Upper lobe of right lung (tissue), 1 donor: ENCODE measurements at places on chromosomes 1 and 21. TPM values are rescaled to one million over a fixed set of nuclear protein-coding genes. Genes with fewer than 3 reads are reported as not detected.

PLA2G2D gene
- not detected for total RNA-seq

KIF1B gene
- 35.5 TPM for total RNA-seq

NLRP3 gene
- total RNA-seq, result 4.9 TPM

CCDC190 gene
- total RNA-seq, result not detected
